ENCODE measurements at places on chromosomes 11 and 22. TPM values are rescaled to one million over a fixed set of nuclear protein-coding genes. Genes with fewer than 3 reads are reported as not detected.

The DLG2 gene
- total RNA-seq: 9.5 TPM

The OR51B5 gene
- total RNA-seq: 0.21 TPM

The ME3 gene
- 18.9 TPM for total RNA-seq

DNA sequence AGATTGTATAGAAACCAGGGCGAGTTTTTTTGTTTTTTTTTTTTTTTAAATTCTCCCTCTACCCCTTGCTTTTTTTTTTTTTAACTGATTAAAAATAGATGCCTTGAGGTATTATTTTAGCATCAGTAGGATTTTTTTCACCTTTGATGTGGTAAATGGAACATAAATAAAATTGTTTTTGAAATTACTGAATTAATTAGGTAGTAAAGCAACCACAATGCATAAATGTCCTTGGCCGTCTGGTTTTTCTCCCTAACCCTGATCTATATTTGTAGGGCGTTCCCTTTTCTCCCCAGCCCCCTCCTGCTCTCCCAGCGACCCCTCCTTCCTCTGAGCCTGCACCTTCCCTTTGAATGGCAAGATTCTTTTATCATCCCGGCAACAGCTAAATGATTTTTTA is 107.8 kb downstream of the ZBTB16 start:
- no peak for DNase-seq

- no peak for DNase-seq
Observed at GRCh38 chr11:75383246-75383645, 16.1 kb upstream of the RPS3 start.

DNA sequence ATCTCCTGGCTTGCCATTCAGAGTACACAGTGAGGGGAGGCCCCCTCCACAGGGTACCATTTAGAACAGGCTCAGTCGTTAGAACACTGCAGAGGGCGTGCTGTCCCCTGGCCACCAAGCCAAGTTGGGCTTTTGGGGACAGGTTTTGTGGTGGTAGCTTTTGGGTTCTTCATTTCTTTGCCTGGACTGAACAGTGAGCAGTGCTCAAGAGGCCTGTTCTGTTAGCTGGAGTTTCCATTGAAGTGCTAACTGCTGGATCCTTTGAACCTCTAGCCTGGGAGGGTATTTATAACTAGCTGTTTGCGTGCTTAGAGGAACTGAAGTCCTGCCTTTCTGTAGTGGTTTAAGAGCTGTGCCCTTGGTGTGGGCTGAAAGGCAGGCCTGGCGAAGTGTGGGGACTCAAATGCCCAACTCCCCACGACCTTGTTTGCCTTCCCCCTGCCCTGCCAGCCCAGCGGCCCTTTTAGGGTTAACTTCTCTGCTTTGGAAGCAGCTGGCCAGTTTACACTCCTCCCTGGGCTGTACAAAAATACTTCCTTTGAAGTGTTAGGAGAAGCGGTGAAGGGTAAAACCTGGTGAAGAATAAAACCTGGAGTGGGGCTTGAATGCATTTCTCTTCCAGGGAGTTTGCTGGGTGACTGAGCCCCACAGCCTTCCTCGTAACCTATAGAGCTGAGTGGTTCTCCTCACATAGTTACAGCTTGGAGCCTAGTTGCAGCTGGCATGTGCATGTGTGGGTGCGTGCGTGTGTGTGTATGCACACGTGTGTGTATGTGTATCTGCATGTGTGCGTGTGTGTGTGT is 34.6 kb downstream of the ZNRF3 start:
- peak; percentile 89 for DNase-seq

The MS4A15 gene
- total RNA-seq: not detected

The GPR83 gene
- 0.05 TPM for total RNA-seq

GRCh38 chr11:86571273-86571948 is 101.0 kb downstream of the ME3 start:
- no peak for DNase-seq

- no peak for DNase-seq
Observed at GRCh38 chr11:113465786-113466185, 9.4 kb downstream of the DRD2 start.

- DNase-seq: peak; percentile 51
Observed at GRCh38 chr11:128904656-128905344, 13.6 kb downstream of the KCNJ5 start.
